ENCODE measurements at places on chromosomes 12 and 14. TPM values are rescaled to one million over a fixed set of nuclear protein-coding genes. Genes with fewer than 3 reads are reported as not detected.
A peak's percentile ranks its signal among the peaks of the same experiment; 100 is the strongest.

GRCh38 chr14:91899806-91900205 is 32.5 kb upstream of the TC2N start:
- H3K4me3 ChIP-seq, result no peak overlapping the region
- no peaks in the 10 kb centered on the region for H3K36me3 ChIP-seq
- no peak overlapping the region for H3K27ac ChIP-seq
- H3K27me3 ChIP-seq, result no peaks in the 10 kb centered on the region

- H3K4me1 ChIP-seq, result peaks cover 74% of the 10 kb centered on the region
- peaks cover 10% of the 10 kb centered on the region for H3K36me3 ChIP-seq
Measured at GRCh38 chr14:95500772-95501401, 15.6 kb downstream of the SYNE3 start.

- no peak overlapping the region for H3K4me3 ChIP-seq
- H3K4me1 ChIP-seq, result no peaks in the 10 kb centered on the region
- DNase-seq, result no peak
- no peaks in the 10 kb centered on the region for H3K27me3 ChIP-seq
Measured at GRCh38 chr14:50937325-50937724, 7.0 kb downstream of the PYGL start.

- DNase-seq, result no peak
- peak overlapping the region; percentile 97 for H3K27ac ChIP-seq
- peak overlapping the region; percentile 88 for H3K4me3 ChIP-seq
- peaks cover 9% of the 10 kb centered on the region for H3K4me1 ChIP-seq
Measured at GRCh38 chr14:85532374-85533022, 2.6 kb downstream of the FLRT2 start.

- no peak for DNase-seq
- H3K27me3 ChIP-seq, result no peaks in the 10 kb centered on the region
- no peaks in the 10 kb centered on the region for H3K4me1 ChIP-seq
- H3K36me3 ChIP-seq, result no peaks in the 10 kb centered on the region
Measured at GRCh38 chr14:102071283-102071998, 15.4 kb downstream of the HSP90AA1 start.

- no peak overlapping the region for H3K27ac ChIP-seq
- H3K4me1 ChIP-seq, result peaks cover 16% of the 10 kb centered on the region
- H3K27me3 ChIP-seq, result peaks cover 8% of the 10 kb centered on the region
- no peak for DNase-seq
Measured at GRCh38 chr12:4769073-4769472, 48.9 kb downstream of the GALNT8 start.

Gene RNASE8
- not detected for total RNA-seq

- H3K27ac ChIP-seq, result no peak overlapping the region
- H3K4me3 ChIP-seq, result no peak overlapping the region
- peaks cover 24% of the 10 kb centered on the region for H3K4me1 ChIP-seq
- H3K36me3 ChIP-seq, result peaks cover 12% of the 10 kb centered on the region
- H3K27me3 ChIP-seq, result no peaks in the 10 kb centered on the region
Measured at GRCh38 chr12:109875572-109876131, 4.7 kb downstream of the GLTP start.

GRCh38 chr14:67269298-67270060 is 28.2 kb downstream of the PALS1 start:
- H3K36me3 ChIP-seq, result peaks cover 4% of the 10 kb centered on the region
- peak overlapping the region; percentile 21 for H3K4me3 ChIP-seq
- H3K27ac ChIP-seq, result peak overlapping the region; percentile 92
- H3K4me1 ChIP-seq, result peaks cover 8% of the 10 kb centered on the region
- no peaks in the 10 kb centered on the region for H3K27me3 ChIP-seq

DNA sequence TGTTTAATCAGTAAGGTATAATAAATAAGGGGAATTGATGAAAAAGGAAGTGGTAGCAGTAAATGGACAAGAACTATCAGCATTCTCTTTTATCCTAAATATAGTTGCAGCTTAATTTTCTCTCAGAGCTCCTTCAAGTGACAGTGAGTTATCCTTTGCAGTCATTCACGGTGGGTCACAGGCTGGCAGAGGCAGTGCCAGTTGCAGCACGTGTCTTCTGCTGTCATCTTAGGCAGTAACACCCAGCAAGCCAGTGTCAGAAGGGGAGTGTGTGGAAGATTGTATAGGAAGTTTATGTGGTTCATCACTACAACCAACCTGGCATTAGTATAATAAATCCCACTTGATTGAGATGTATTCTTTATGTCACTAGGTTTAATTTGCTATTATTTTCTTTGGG is 170.0 kb downstream of the CCDC91 start:
- no peak overlapping the region for H3K4me3 ChIP-seq
- DNase-seq, result no peak
- no peaks in the 10 kb centered on the region for H3K36me3 ChIP-seq
- no peak overlapping the region for H3K27ac ChIP-seq
- no peaks in the 10 kb centered on the region for H3K4me1 ChIP-seq
- no peaks in the 10 kb centered on the region for H3K27me3 ChIP-seq

DNA sequence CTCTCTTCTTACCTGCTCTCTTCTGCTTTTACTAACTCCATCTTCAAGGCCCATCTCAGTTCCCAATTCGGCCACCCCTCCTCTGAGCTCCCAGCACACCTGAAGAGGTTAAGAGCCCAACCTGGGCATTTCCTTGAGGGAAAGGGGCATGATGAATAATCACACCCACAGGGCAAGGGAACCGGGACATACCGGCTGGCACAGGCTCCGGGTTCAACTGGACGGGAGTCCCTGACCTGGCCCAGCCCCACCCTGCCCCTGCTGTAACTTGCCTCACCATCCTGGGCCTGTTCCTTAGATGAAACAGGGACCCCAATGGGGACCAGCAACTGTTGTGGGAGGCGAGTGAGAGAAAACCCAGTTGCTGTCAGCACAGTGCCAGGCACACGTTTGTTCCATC is 8.5 kb downstream of the CCDC85C start:
- no peaks in the 10 kb centered on the region for H3K36me3 ChIP-seq
- no peak overlapping the region for H3K27ac ChIP-seq
- DNase-seq, result no peak
- peaks cover 2% of the 10 kb centered on the region for H3K27me3 ChIP-seq
- H3K4me3 ChIP-seq, result no peak overlapping the region

Gene PLBD1
- 23.2 TPM for total RNA-seq

Gene RHEBL1
- total RNA-seq, result 1.2 TPM
